Myometrial cell (primary cell): ENCODE measurements at places on chromosomes 6 and 20. TPM values are rescaled to one million over a fixed set of nuclear protein-coding genes. Genes with fewer than 3 reads are reported as not detected.

The TSBP1 gene
- not detected in 2 replicates for total RNA-seq

The FRMD1 gene
- not detected in 2 replicates for total RNA-seq

The SRC gene
- total RNA-seq = 11.9 and 18.7 TPM in 2 replicates

The SLC24A3 gene
- total RNA-seq = 0.29 and 1.2 TPM in 2 replicates

The KIAA0408 gene
- total RNA-seq = 1.4 and 2.8 TPM in 2 replicates

The DUSP22 gene
- total RNA-seq = 9.8 and 33.8 TPM in 2 replicates

The COL12A1 gene
- 247 and 311 TPM in 2 replicates for total RNA-seq

The TSPYL1 gene
- total RNA-seq = 68.3 and 84.4 TPM in 2 replicates

The HAO1 gene
- not detected in 2 replicates for total RNA-seq

The ZSWIM3 gene
- total RNA-seq = 2.6 and 5.1 TPM in 2 replicates

The SLC17A3 gene
- total RNA-seq = not detected in 2 replicates

The MTFR2 gene
- total RNA-seq = 6.0 and 8.1 TPM in 2 replicates

The SMIM28 gene
- not detected in 2 replicates for total RNA-seq

The PCIF1 gene
- total RNA-seq = 13.8 and 31.7 TPM in 2 replicates

The GHRH gene
- not detected in 2 replicates for total RNA-seq

The HSPA12B gene
- total RNA-seq = 0.18 TPM in 1 of 2 replicates, not detected in the other

The INSM1 gene
- not detected in 2 replicates for total RNA-seq

The ULBP3 gene
- 10.7 and 13.1 TPM in 2 replicates for total RNA-seq

The RAB32 gene
- 161 and 187 TPM in 2 replicates for total RNA-seq

The EPB41L1 gene
- 11.0 and 29.4 TPM in 2 replicates for total RNA-seq

The NMBR gene
- not detected in 2 replicates for total RNA-seq

The SLA2 gene
- total RNA-seq = not detected in 2 replicates

The CRISP2 gene
- total RNA-seq = not detected in 2 replicates

The PTP4A1 gene
- total RNA-seq = 19.8 and 25.1 TPM in 2 replicates

The AVP gene
- total RNA-seq = not detected in 2 replicates

The SAMD3 gene
- total RNA-seq = 0.58 and 0.89 TPM in 2 replicates

The ABHD16B gene
- not detected in 2 replicates for total RNA-seq

The SLC16A10 gene
- not detected in 2 replicates for total RNA-seq

The SRMS gene
- total RNA-seq = not detected in 2 replicates

The LRRC73 gene
- total RNA-seq = 0.89 TPM in 1 of 2 replicates, not detected in the other

The KHDC1L gene
- total RNA-seq = not detected in 2 replicates

The SEMG1 gene
- total RNA-seq = not detected in 2 replicates

The RNF39 gene
- not detected in 2 replicates for total RNA-seq

The IL20RA gene
- total RNA-seq = 0.29 and 1.2 TPM in 2 replicates

The SSR1 gene
- total RNA-seq = 73.5 and 93.6 TPM in 2 replicates

The RNF114 gene
- 76.1 and 84.2 TPM in 2 replicates for total RNA-seq

The MUC21 gene
- not detected in 2 replicates for total RNA-seq

The HM13 gene
- 76.9 and 84.2 TPM in 2 replicates for total RNA-seq

The C20orf204 gene
- under 0.01 TPM in 1 of 2 replicates, not detected in the other for total RNA-seq

The KCNK16 gene
- total RNA-seq = not detected in 2 replicates
